ENCODE measurements at places on chromosomes 5 and 9. TPM values are rescaled to one million over a fixed set of nuclear protein-coding genes. Genes with fewer than 3 reads are reported as not detected.
A peak's percentile ranks its signal among the peaks of the same experiment; 100 is the strongest.

DNA sequence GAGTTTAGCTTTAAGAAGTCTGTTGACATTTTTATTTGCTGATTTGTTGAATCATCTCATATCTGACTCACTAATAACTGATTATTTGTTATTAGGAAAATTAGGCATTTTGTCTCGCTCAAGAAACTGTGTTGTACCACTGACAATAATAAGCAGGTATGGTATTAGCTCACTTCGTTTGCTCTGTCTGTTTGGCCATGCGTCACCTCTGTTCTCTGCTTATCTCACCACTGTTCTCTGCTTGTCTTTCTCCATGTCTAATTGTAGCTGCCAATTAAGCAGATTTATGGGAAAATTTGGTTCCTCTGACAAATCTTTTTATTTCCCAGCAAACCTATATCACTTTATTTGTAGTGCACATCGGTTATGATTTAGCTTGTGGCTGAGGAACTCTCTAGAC lies 138.9 kb downstream of the WDR41 start:
- no peak for DNase-seq

GRCh38 chr5:83562791-83563557 lies 91.4 kb downstream of the VCAN start:
- DNase-seq: no peak

Gene ELOVL7
- total RNA-seq: under 0.01 TPM

Gene SPAAR
- 1.8 TPM for total RNA-seq

Gene WDR38
- total RNA-seq: not detected

DNA sequence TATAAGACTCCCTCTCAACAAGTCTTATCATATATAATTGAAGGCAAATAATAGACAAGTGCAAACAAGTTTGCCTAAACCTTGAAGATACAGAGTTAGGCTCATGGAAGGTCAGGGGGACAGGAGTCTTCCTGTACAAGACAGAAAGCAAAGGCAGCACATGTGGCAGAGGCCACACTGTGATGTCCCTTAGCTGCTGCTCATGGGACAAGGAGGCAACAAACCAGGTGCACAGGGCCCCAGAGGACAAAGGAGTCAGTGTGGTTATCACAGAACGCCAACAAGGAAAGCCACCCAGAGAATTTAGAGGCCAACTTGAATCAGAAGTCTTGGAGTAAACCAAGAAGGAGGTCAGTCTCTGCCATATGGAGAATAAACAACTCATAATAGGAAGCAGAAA lies 444.8 kb downstream of the SPOCK1 start:
- no peak for DNase-seq

Gene LCN2
- not detected for total RNA-seq

DNA sequence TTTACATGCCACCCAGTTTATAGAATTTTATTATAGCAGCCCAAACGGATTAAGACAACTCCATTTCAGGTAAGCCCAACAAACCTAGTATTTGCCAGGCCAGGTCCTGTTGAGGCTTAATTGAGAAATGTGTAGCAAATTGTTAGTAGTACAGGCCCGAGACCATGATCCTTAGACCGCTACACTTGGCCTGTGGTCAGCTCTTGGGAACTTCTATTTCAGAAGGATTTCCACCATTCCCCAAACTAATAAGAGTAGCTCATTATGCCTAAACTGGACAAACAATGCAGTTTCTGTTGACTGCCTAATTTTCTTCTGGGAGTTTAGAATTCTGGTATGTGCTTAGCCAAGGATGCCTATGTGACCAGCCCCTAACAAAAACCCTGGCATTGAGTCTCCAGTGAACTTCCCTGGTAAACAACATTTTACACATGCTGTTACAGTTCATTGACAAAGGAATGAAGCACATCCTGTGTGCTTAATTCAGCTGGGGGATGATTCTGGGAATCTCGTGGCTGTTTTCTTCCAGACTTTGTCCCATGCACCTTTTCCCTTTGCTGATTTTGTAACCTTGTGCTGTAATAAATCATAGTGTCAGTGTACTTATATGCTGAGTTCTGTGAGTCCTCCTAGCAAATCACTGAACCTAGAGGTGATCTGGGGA lies 5.6 kb upstream of the GPX3 start:
- DNase-seq: peak; percentile 53
